ENCODE measurements at places on chromosomes 16 and 17. TPM values are rescaled to one million over a fixed set of nuclear protein-coding genes. Genes with fewer than 3 reads are reported as not detected.

NLRC3 gene
- 39.6 TPM for total RNA-seq

DNA sequence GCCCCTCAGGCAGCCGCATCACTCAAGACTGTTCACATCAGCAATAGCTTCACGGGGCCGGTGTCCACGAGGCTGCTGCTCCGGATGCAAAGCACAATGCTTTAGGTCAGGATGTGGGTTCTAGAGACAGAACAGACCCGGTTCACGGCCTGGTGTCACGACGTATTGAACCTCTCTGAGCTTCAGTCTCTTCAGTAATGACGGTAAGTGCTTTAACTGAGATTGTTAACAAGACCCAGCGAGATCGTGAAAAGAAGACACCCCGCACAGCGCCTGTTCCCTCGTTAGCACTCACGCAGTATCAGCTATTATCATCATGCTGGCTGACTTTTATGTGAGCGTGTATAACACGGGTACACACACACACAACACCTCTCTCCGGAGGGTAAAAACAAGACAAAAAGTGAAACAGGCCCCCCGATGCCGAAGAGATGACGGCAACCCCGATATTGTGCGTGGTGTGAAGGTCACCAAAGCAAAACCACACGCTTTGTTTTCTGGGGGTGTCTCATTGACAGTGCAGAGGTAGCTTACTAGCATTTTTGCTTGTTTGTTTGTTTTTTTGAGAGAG, 21.4 kb upstream of the ABR start:
- DNase-seq = peak; percentile 55

DNA sequence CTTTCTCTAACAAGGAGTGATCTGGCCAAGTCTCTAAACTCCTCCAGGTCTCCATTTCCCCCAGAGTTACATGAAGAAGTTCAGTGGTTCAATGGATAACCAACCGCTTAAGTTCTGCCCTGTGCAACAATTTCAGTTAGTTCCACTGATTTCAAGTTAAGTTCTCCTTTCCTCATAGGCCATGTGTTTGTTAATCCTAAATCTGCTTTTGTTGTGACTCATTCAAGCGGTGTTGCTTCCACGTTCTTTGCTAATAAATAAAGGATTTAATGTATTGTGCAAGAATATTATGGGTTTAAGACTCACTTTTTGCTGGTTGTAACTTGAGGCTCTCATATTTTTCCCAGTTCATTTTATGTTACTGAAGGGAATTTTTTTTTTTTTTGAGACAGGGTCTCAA, 36.3 kb downstream of the GNA13 start:
- DNase-seq = no peak

PRAC2 gene
- total RNA-seq = not detected

- DNase-seq = no peak
These were observed 171.4 kb downstream of the SEC14L1 start for GRCh38 chr17:77312061-77312701.

- DNase-seq = no peak
These were observed 183.5 kb upstream of the SDK2 start for GRCh38 chr17:73827627-73828291.

CHD3 gene
- total RNA-seq = 75.5 TPM

SCARF1 gene
- 3.7 TPM for total RNA-seq

DNA sequence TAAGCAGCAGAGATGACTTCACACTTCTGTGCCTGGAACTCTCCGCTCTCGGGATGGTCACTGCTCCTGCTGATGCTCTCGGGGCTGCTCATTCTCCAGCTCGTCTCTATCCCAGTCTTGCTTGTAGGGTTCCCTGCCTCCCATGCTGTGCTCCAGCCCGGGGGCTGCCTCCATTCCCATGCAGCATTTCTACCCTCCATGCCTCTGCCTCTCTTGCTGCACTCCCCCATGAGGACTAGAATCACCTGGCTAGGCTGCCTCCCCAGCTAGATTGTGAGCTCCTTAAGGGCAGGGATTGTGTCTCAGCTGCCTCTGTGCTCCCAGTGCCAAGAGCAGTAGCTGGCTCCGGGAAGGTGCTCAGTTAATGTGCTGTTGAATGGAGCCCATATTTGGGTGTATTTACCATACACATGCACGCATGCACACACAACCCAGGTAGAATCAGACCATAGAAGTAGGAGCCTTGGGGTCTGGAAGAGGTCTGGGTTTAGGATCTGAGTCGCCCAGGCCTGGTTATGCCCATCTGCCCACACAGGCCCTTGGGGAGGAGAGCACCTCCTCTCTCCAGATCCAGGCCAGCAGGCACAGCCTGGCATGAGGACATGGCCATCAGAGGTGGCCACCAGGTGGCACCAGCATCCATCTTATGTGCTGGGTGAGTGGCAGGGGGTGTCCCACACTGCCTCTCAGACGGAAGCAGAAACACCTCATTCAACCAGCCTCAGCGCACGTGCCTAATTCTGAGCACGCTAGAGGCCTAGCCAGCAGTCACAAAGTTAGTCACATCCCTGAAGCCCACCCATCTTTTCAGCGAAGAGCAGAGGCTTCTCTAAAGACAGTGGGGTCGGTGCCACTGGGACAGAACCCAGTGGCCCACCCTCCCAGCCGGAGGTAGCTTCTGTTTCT, 9.3 kb downstream of the GIT1 start:
- DNase-seq = peak; percentile 93

- no peak for DNase-seq
These were observed 15.5 kb upstream of the SPNS2 start for GRCh38 chr17:4483012-4483840.

DNA sequence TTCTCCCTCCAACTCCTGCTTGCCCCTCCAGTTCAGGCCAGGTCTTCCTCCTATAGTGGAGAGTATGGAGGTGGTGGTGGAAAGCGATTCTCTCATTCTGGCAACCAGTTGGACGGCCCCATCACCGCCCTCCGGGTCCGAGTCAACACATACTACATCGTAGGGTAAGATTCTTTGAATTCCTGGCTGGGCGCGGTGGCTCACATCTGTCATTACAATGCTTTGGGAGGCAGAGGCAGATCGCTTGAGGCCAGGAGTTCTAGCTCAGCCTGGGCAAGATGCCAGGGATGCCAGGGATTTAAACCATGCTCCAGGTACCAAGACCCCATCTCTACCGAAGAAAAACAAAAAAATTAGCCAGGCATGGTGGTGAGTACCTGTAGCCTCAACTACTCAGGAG, 1.4 kb downstream of the ZG16 start:
- DNase-seq = no peak

GRCh38 chr17:78791840-78792709, 10.0 kb upstream of the CYTH1 start:
- DNase-seq = no peak

CDH13 gene
- total RNA-seq = not detected

OSGIN1 gene
- total RNA-seq = 1.2 TPM

GRCh38 chr17:3886776-3887175, 6.1 kb downstream of the CAMKK1 start:
- peak; percentile 65 for DNase-seq

NBR1 gene
- total RNA-seq = 43.9 TPM

DNA sequence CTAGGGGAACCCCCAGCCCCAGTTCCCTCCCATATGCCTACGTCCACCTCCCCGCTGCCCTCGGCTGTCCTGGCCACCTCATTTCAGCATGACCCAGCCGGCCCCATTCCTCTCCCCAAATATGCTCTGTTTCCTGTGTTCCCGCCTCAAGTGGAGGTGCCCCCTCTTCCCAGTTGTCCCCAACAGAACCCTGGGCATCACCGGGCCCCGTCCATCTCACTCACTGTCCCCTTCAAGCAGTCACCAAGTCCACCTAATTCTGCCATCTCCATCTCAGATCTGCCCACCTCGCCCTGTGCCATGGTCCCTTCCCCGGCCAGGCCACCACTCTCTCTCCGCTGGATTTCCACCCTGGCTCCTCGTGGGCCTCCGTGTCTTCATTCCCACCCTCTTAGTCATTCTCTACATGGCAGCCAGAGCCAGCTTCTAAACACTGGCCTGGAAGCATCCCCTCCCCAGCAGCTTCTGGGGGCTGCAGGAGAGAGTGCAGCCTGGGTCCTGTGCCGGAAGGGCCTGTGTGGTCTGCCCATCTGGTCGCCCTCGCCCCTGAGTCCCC, 12.8 kb downstream of the CDK3 start:
- DNase-seq = no peak

GRCh38 chr17:30220414-30220813, 15.1 kb downstream of the SLC6A4 start:
- no peak for DNase-seq

DNA sequence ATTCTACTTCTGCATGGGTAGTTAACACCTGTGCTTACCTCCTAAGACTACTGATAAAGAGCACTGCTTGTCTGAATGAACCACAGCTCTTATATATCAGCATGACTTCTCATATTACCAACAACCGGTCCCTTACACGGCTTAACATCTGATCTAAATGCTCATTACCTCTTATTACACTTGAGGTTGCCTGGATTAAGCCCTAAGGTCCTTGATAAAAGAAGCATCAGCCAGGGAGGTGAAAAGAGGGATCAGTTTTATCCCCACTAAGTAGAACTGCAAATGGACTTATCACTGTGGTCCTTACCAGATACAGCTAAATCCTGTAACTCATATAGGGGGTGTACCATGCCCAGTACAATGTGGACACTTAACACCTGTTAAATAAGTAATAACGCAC, 8.2 kb upstream of the RSKR start:
- DNase-seq = no peak

TMEM238L gene
- not detected for total RNA-seq
